NCI-H2081 treated with DMSO at 0.1 percent for 48 hours (cell line): ENCODE measurements at places on chromosomes 11 and 22.

GRCh38 chr11:79896258-79896657, 455.4 kb upstream of the TENM4 start:
- no peak for DNase-seq

GRCh38 chr22:37771081-37771480, 36.7 kb upstream of the GCAT start:
- no peak for DNase-seq

- no peak for DNase-seq
Measured at GRCh38 chr11:113496026-113496651, 20.9 kb upstream of the DRD2 start.

DNA sequence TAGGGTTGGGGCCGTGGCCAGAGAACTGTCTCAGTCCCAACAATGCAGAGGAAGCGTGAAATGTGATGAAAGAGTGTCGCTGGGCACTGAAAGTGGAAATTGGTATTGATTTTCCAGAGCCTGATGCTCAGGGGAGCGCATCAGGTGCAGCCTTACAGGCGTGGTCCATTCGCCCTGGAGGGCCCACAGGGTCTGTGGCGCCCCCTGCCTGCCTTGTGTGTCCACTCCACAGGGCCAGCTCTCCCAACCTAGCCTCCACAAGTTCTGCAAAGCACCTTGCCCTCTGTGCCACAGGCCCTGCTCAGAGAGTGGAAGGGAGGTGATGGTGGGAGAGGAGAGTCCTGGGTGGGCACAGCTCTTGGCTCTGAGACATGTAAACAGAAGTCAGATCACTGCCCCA, 54.9 kb upstream of the LMO1 start:
- no peak for DNase-seq

DNA sequence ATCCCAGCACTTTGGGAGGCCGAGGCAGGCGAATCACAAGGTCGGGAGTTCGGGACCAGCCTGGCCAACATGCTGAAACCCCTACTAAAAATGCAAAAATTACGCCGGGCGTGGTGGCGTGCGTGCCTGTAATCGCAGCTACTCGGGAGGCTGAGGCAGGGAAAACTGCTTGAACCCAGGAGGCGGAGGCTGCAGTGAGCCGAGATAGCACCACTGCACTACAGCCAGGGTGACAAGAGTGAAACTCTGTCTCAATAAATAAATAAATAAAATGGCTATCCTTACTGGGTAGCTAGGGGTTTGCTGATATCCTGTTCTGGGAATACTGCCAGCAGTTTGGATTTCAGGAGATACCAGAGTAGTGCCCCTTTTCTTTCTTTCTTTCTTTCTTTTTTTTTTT, 2.4 kb upstream of the RBM14 start:
- no peak for DNase-seq

GRCh38 chr11:109349276-109350080, 72.5 kb upstream of the C11orf87 start:
- DNase-seq: no peak

GRCh38 chr22:44068422-44069191, 44.5 kb downstream of the PARVB start:
- no peak for DNase-seq

- DNase-seq: no peak
Measured at GRCh38 chr22:44543781-44544477, 45.9 kb upstream of the RTL6 start.

DNA sequence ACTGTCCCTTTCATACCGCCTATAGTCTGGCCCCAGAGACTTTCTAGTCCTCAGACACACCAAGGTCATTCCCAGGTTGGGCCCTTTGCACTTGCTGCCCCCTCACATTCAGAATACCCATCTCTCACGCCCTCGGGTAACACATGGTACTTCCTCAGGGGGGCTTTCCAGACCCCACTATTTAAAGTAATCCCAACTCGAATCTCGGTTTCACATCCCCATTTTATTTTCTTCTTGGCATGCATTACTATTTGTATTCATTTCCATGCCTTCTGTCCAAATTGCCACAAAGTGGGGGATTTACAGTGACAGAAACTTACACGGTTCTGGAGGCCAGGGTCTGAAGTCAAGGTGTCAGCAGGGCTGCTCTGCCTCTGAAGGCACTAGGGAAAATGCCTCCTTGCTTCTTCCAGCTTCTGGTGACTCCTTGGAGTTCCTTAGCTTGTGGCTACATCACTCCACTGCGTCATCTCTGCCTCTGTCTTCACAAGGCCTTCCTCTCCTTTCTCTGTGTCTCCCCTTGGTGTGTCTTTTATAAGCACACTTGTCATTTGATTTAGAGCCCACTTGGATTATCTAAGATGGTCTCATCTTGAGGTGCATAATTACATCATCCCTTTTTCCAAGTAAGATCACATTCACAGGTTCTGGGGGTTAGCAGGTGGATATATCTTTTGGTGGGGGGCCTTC, 15.1 kb downstream of the RCN1 start:
- no peak for DNase-seq

DNA sequence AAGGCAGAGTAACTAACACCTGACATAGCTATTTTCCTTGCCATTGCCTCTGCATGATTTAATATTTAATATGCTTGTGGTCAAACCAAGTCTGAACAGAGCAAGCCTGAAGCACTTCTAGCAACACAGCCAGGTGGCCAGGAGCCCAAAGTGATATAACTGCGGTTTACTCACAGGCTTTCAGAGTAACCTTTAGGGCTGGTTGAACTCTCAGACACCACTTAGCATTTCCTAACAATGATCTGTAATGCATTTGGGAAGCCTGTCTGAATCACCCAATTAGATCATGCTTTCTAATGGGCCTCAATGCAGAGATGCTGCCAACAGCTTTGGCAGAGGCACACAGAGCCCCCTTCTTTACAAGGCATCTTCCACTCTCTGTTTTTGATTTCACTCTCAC, 96.1 kb downstream of the FDX1 start:
- no peak for DNase-seq
